DND-41 (cell line): ENCODE measurements at places on chromosomes 5 and 9.

- no peaks in the 10 kb centered on the region for H3K27me3 ChIP-seq
- DNase-seq = no peak
- H3K36me3 ChIP-seq = no peaks in the 10 kb centered on the region
- peaks cover 7% of the 10 kb centered on the region for H3K4me1 ChIP-seq
- no peak overlapping the region for H3K4me3 ChIP-seq
- no peak overlapping the region for H3K27ac ChIP-seq
Observed at GRCh38 chr9:134688661-134689320, 47.2 kb downstream of the COL5A1 start.

- no peaks in the 10 kb centered on the region for H3K27me3 ChIP-seq
- no peaks in the 10 kb centered on the region for H3K36me3 ChIP-seq
- H3K4me1 ChIP-seq = no peaks in the 10 kb centered on the region
- no peak overlapping the region for H3K4me3 ChIP-seq
Observed at GRCh38 chr5:52065182-52065581, 681.9 kb downstream of the ISL1 start.

DNA sequence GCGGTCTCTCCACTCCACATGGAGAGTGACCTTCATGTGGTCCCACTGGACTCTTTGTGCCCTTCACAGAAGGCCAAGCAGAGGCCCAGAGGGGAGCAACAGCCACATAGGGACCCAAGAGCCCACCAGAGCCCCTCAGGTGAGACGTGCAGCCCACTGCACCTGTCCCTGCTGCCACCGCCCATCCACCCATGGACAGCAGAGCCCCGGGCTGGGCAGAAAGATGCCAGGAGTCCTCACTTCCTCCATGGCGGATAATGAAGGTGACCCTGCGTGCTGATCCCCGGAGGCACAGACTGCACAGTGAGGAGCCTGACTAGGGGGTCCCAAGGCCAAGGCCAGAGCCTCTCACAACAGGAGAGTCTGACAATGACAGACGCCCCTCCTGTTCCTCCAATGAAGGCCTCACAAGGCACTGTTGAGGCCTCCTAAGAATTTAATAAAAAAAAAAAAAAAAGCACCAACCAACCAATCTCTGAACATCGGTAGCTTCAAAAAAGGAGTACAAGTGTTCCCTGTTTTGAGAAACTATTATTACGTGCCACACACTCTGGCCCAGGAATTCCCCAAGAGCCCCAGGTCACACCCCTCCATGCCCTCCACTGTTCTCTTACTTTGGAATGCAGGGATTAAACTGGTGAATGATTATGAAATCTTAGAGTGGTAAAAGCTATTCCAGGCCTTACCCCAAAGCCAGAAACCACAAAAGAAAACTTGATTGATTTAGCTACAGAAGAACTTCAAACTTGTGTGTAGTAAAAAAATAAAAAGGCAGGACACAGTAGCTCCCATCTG, 2.8 kb upstream of the PPP1R26 start:
- no peak overlapping the region for H3K4me3 ChIP-seq
- no peaks in the 10 kb centered on the region for H3K4me1 ChIP-seq
- H3K27me3 ChIP-seq = no peaks in the 10 kb centered on the region
- no peak for DNase-seq
- no peak overlapping the region for H3K27ac ChIP-seq

- no peak for DNase-seq
- H3K36me3 ChIP-seq = no peaks in the 10 kb centered on the region
- H3K27ac ChIP-seq = peak overlapping the region; percentile 53
- H3K27me3 ChIP-seq = no peaks in the 10 kb centered on the region
Observed at GRCh38 chr5:128083811-128084227, 253 bp downstream of the SLC12A2 start.

- H3K27me3 ChIP-seq = no peaks in the 10 kb centered on the region
- no peak overlapping the region for H3K4me3 ChIP-seq
- no peak for DNase-seq
- no peaks in the 10 kb centered on the region for H3K4me1 ChIP-seq
Observed at GRCh38 chr9:35193762-35194161, 32.0 kb downstream of the UNC13B start.

DNA sequence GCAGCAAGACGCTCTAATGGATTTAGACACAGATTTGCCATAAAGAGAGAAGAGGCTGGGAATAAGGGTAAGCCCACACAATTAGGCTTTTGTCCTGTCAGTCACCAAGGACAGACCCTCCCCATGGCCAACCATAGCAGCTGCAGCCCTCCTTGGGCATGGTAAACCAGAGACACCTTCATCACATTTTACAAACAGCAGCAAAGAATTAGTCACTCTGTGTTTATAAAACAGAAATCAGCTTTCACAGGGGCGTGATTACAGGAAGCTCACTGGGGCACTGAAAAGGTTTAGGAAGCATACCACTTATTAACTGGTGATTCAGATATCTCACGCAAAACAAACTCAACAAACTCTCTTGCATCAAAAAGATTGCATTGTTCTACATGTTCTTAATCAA, 37.3 kb upstream of the ZNF622 start:
- H3K36me3 ChIP-seq = no peaks in the 10 kb centered on the region
- no peak overlapping the region for H3K4me3 ChIP-seq
- no peak for DNase-seq

DNA sequence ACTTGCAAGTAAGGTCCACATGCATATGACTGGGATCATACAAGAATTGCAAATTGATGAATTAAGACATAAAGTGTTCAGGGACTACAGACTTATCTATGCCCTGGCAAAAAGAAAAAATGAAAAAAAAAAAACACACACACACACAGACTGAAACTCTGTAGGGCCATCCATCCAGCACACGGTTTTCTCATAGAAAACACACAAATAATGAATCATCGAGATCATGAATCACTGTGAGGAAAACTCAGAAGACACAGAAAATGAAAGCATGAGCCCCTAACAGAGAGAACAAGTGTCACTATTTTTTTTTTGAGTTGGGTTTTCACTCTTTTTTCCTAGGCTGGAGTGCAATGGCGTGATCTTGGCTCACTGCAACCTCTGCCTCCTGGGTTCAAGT, 185.2 kb downstream of the IRX2 start:
- no peaks in the 10 kb centered on the region for H3K36me3 ChIP-seq
- no peak for DNase-seq
- H3K27me3 ChIP-seq = no peaks in the 10 kb centered on the region
- H3K4me3 ChIP-seq = no peak overlapping the region
- H3K27ac ChIP-seq = no peak overlapping the region
- H3K4me1 ChIP-seq = 0 out of 2 replicates have a peak, but pooled peaks cover 4% of the 10 kb centered on the region
